ENCODE measurements at places on chromosomes 7 and 10.

DNA sequence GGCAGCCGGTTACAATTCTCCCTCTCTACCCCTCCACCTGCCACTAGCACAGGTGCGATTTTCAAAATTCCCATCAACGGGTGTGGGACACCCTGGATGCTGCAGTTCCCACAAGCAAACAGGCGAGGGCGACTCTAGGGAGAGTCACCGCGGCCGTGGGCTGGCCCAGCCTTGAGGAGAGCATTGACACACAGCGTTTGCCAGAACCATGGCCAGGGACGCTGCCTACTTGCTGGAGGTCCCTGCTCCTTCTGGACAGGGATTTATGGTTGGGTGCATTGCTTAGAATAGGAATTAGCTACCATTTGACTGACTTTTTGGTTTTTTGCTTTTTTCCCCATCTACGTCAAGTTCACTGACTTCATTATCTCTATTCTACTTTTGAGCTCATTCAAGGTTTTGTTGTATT is 19.0 kb upstream of the CLDN4 start:
- peak; percentile 82 for DNase-seq

- no peak for DNase-seq
Observed at GRCh38 chr7:6252748-6253147, 19.7 kb downstream of the CYTH3 start.

- no peak for DNase-seq
Observed at GRCh38 chr7:114026486-114027089, 107.8 kb upstream of the PPP1R3A start.

GRCh38 chr7:143069912-143070500 is 17.9 kb downstream of the OR6V1 start:
- no peak for DNase-seq

DNA sequence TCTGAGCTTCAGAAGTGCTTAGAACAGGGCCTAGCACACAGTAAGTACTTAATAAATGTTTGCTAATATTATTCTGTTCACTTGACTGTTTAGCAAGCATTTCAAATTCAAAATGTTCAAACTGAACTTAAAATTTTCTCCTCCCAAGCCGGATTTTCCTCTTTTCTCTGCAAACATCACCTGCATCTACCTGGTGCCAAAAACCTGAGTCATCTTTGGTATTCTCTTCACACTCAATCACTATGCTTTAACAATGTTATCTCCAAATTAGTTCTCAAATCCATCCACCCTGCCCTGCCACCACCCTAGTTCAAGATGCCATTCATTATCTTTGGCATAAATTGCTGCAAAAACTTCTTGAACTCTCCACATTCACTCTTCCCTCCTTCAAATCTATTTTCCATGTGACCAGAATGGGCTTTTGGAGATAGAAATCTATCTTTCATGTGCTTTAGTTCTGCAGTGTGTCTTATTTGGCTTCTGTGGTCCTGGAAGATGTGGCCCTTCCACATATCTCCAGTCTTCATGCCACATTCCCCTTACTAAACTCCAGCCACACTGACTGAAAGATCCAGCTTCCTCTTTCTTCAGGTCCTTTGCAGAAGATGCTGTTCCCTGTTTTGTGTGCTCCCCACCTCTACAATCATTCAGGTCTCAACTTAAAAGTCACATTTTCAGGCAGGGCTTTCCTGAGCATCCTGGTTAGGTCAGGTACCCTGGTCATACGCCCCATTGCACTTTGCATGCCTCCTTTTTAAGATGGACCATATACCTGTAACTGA is 2.0 kb downstream of the GGCT start:
- no peak for DNase-seq

DNA sequence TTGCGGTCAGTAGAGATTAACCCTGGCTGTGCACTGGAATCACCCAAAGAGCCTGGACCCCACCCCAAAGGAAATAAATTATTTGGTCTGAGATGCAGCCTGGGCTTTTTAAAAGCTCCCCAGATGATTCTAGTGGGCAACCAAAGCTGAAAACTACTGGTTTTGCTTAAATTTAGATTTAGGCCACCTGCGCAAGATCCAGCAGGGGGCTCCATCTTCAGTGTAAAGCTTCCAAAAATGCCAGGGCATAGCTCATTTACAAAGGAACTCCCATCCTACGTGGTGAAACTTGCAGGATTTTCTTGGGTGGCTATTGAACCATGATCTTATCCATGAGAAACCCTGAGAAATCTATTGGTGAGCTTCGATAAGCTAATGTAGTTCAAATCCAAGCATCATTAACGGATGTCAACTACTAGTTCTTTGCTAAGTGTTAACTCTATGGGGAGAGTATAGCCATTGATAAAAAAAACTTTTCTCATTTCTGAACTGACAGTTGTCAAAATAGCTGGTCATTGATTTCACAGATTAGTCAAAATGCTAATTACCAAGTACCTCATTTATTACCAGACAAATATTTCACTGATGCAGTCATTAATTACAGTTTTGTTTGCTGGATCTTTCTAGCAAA is 315.3 kb downstream of the LHFPL3 start:
- DNase-seq: no peak

GRCh38 chr7:75054744-75055143 is 18.9 kb downstream of the RCC1L start:
- no peak for DNase-seq

- no peak for DNase-seq
Observed at GRCh38 chr10:111142092-111142768, 65.4 kb downstream of the ADRA2A start.

GRCh38 chr10:129659508-129660268 is 192.6 kb downstream of the MGMT start:
- DNase-seq: no peak

GRCh38 chr10:119388849-119389345 is 153.6 kb downstream of the RGS10 start:
- DNase-seq: no peak

DNA sequence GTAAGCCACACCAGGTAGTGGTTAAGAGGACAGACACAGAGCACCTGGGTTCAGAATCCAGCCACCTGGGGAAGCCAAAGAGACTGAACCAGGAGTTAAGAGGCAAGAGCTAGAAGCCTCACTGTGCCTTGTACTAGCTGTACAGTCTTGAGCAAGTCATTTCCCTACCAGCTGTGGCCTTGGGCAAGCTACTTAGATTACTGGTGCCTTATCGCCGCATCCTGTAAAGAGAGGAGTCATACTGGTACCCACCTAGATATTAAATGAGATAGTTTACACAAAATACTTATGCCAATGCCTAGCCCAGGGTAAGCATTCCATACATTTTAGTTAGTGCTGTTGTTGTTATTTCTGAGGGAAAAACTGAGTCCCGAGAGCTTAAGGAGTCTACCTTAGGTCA is 47.7 kb downstream of the HABP2 start:
- DNase-seq: no peak

DNA sequence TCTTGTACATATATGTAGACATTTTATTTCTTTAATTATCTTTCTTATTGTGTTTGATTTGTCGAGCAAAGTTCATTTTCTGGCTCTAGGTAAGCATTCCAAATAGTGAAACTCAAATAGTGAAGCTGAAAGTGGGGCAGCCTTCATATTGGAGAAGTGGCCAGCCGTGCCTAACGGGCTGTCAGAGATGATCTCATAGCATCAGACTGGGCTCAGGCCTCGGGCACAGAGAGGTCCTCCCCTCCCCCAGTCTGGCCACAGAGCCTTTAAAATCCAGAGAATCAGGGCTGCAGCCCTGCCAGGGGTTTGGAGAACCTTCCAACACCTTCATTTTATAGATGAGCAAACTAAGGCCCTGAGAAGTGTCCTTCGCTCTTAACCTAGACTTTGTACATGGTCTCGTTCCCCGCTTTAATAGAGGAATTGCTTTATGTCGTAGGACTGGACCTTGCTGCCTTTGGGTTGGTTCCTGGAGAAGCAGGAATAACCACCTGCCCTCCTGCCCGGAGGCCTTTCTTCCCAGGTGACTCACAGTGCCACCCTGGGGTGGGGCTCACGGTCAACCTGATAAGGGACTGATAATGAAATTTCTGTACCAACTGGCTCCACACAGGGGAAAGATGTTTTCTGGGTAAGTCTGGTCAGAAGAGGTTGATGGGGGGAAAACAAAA is 7.3 kb downstream of the TSPAN15 start:
- DNase-seq: no peak

GRCh38 chr10:119834188-119834587 is 38.5 kb downstream of the MCMBP start:
- no peak for DNase-seq

- DNase-seq: no peak
Observed at GRCh38 chr7:66697449-66698438, 42.8 kb upstream of the RABGEF1 start.

DNA sequence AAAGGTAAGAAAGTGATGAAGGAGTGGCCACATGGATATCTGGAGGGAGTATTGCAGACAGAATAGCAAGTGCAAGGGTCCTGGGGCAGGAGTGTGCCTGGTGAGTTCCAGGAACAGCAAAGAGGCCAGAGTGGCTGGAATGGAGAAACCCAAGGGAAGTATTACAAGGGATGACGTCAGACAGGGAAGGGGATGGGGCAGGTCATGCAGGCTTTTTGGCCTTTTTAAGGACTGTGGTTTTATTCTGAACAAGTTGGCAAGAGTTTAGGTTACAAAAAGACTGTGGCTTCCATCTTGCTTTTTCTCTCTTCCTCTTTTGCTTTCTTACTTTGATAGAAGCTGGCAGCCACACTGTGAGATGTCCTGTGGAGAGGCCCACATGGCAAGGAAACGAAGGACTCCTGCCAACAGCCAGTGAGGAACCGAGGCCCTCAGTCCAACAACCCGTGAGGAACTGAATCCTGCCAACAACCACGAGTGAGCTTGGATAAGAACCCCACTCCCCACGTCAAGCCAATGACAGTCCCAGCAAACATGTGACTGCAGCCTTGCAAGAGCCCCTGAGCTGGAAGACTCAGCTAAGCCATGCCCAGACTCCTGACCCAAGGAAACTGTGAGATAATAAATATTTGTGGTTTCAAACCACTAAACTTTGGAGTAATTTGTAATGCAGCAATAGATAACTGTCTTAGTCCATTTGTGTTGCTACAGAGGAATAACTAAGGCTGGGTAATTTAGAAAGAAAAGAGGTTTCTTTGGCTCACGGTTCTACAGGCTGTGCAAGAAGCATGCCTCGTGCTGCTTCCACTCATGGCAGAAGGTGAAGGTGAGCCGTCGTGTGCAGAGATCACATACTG is 19.8 kb upstream of the KDM7A start:
- DNase-seq: no peak

DNA sequence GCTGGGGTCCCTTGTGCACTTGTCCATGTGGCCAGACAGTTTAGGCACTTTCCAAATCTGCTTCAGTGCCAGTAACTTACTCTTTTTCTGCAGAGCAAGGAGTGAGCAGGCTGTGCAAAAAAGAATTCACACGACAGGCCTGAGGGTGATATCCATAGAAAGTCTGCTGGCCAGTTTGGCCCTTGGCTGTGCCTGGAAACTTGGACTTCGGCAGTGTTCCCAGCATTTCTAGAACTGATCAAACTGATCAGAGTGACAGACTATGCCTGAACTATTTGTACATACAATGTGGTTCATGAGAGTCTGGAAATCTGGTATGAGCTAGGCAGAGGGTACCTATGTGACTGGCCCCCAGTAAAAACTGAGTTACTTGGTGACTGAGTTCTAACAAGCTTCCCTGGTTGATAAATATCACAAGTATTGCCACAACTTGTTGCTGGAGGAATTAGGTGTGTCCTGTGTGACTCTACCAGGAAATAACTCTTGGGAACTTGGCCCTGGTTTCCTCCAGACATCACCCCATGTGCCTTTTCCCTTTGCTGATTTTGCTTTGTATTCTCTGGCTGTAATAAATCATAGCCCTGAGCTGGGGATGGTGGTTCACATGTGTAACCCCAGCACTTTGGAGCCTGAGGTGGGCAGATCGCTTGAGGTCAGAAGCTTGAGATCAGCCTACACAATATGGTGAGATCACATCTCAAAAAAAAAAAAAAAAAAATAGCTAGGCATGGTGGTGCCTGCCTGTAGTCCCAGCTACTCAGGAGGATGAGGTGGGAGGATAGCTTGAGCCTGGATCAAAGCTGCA is 3.3 kb upstream of the DENND10 start:
- DNase-seq: no peak

DNA sequence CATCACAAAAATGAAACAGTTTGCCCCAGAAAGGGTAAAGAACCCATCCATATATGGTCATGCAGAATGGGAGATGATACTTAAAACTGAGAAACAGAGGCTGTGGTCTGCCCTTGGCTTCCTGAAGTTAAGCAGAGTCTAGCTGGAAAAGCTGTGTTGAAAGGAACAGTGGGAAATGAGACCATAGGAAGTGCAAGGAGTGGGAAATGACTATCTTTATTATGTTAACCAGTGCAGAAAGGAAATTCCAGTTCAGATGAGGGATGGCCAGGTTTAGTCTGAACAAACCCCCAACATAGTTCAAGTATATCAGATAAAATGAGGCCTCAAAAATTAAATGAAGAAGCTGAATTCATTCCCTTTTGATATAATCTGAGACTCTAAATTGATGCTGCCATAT is 112.2 kb upstream of the TARP start:
- no peak for DNase-seq

DNA sequence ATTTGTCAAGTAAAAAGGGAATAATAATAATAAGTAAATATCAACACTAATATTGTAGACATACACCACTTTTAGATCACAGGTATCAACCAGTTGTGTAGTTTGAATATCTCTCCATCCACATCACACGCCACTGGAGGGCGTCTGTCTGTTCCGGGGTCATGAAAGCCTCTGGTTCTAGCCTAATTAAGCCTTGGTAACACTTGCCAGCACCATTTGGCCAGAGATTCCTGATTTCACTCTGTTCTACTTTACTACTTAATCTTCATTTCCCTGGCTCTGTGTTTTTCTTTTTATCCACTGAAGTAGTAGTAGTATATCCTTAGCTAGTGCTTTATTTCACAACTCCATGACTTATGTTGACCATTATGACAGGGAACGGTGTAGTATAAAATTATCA is 285.6 kb upstream of the POM121L12 start:
- no peak for DNase-seq

DNA sequence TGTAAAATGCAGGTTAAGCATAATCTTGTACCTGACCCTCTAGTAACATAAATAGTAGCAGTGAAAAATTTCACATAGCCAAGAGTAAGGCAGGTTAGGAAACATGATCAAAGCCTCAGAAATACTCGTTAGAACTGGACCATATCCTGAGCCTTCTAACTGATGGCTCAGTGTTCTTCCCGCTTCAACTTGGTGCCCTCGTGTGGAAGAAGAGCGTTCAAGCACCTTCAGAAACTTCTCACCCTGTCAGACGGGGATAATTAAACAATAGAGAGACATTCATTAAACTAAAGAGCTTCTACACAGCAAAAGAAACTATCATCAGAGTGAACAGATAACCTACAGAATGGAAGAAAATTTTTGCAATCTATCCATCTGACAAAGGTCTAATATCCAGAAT is 124.5 kb downstream of the MYOF start:
- DNase-seq: no peak

GRCh38 chr7:75654855-75655254 is 83.9 kb downstream of the HIP1 start:
- no peak for DNase-seq

DNA sequence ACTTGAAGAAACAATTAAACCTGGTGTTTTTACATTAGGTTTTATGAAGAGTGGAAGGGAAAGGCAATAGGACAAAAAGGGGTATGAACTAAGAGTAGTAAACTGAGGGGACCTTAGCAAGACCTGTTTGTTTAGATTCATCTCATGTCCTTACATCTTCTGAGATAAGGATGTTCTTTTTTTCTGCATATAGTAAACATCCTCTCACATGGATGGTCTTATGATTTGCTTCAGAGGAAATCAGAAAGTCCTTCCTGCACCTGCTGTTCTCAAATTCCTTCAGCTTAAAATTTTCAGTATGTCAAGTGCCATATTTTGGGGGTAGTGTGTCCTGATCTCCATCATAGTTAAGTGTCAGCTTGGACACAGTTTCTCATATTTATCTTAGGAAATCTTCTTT is 232.6 kb downstream of the ADK start:
- no peak for DNase-seq
